ENCODE measurements at places on chromosomes 5 and 9.

GRCh38 chr5:95907740-95908706 is 53.6 kb downstream of the ELL2 start:
- DNase-seq: no peak

GRCh38 chr9:11618241-11618805 is 1005.5 kb upstream of the PTPRD start:
- DNase-seq: no peak

- DNase-seq: no peak
These were observed 41.9 kb downstream of the TNFAIP8 start for GRCh38 chr5:119397518-119398380.

DNA sequence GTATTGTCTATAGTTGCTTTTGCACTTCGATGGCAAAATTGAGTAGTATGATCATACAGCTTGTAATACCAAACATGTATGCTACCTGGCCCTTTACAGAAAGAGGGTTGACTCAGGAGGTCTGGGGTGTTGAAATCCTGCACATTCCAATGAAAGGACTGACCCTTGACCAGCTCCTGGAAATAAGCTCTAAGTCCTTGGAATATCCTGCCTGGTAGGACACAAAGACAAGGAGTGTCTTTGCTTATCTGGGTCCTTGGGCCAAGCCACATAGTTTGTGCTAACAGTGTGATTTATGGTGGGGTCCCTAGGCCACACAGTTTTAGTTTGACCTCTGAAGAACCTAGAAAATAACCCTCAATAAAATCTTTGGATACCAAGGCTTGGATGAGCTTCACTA is 89.3 kb upstream of the FTMT start:
- DNase-seq: no peak
